ENCODE measurements at places on chromosomes 1 and 21. TPM values are rescaled to one million over a fixed set of nuclear protein-coding genes. Genes with fewer than 3 reads are reported as not detected.

GRCh38 chr1:19936061-19936750, 12.8 kb upstream of the PLA2G2E start:
- DNase-seq, result no peak

TSPAN1 gene
- polyA plus RNA-seq, result 51.5 TPM

- DNase-seq, result no peak
Measured at GRCh38 chr1:163072658-163073057, 3.5 kb downstream of the RGS4 start.

VWA5B1 gene
- polyA plus RNA-seq, result 1.5 TPM

ADORA3 gene
- polyA plus RNA-seq, result 0.50 TPM

GRCh38 chr1:230390371-230390770, 35.8 kb downstream of the PGBD5 start:
- DNase-seq, result no peak

ADGRL4 gene
- polyA plus RNA-seq, result 30.3 TPM

GRCh38 chr1:208121813-208122364, 122.3 kb downstream of the PLXNA2 start:
- no peak for DNase-seq

CCDC27 gene
- polyA plus RNA-seq, result 0.32 TPM

DNA sequence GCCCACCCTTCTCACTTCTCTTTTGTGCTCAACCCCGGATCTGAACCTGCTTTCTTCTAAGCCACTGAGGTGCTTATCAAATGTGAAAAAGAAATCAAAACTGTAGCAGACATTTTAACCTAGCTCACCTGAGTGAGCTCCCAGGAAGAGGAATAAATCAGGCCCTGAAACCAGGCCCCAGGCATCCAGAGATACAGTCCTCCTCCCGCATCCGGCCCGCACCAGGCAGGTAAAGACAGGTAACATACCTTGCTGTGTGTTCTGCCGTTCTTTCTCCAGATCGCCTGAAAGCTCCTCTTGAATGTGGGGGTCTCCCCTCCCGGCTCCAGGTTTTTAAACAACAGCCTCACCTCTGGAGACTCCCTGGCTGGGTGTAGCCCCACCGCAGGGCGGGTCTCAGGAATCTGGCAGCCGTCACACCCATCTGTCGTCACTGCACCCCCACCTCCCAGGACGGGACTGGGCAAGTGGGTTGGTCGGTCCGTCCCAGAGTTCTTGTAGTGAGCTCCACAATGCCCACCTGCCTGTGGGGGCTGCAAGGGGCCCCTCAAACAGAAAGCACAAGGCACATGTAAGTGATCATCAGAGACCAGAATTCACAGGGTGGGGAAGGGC, at the start of gene LAMB3:
Gene LAMB3, minus strand, starts transcription at position 305 of the 615 bp plus-strand sequence. CDS start 1,481 bp downstream, outside the sequence.
- no peak for DNase-seq

GJB3 gene
- 0.32 TPM for polyA plus RNA-seq

- DNase-seq, result no peak
Measured at GRCh38 chr1:154501423-154502065, 475 bp upstream of the TDRD10 start.

DNA sequence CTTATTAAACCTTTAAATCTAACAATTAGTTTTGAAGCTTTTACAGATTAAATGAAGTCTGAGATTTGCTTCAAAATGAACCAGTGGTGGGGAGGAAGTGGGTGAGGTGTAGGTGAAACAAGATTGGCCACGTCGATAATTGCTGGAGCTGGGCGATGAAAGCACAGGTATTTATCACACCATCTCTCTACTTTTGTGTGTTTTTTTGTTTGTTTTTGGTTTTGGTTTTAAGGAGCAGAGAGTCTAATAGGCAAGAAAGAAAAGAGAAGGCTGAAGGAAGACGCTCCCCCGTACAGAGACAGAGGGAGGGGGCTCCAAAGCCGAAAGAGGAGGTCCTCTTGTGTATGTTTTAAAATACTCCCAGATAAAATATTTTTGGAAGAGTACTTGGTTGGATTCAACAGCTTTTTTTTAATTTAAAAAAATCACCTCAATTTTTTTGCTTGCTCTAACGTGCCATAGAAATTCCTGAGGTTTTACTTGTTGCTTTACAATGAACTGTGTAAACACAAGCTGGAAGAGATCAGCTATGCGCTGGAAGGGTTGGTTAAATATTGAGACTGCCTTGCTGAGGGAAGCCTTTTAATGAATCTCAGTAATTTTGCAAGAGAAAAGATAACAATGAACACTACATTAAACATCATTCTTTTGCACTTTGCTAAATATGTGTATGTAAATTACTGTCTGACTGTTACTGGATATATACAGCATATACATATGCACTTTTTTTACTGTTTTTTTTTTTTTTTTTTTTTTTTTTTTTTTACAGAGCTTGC, 6.7 kb upstream of the LGALS8 start:
- DNase-seq, result peak; percentile 31

- DNase-seq, result no peak
Measured at GRCh38 chr1:212315184-212315583, 30.0 kb downstream of the PPP2R5A start.

DNA sequence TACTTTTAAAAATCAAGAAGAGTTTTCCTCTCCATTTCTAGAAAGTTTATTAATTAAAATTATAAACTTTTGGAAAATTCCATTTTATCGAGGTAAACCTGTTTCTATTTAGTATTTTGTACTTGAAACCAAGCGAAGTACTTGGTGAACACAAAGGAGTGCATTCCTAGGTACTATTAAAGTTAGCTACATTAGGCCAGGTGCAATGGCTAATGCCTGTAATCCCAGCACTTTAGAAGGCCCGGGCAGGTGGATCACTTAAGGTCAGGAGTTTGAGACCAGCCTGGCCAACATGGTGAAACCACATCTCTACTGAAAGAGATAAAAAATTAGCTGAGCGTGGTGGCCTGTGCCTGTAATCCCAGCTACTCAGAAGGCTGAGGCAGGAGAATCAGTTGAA, 292.2 kb downstream of the NTNG1 start:
- no peak for DNase-seq

DNA sequence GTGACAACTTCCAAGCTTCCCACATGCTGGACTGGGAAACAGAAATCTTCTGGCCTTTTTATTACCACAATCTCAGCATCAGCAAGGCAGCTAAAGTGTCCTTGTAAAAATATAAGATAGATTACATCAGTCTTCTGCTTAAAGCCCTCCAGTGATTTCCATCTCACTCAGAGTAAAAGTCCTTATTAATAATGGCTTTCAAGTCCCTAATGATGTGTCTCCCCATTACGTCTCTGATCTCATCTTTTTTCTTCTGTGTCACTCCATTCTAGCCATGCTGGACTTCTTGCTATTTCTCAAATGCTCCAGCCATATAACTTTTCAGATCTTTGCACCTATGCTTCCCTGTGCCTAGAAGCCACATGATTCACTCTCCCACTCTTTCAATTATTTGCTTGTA, 22.1 kb downstream of the PAPPA2 start:
- no peak for DNase-seq

CFHR5 gene
- not detected for polyA plus RNA-seq

CFAP141 gene
- polyA plus RNA-seq, result not detected

- no peak for DNase-seq
Measured at GRCh38 chr21:14901482-14901958, 163.3 kb downstream of the NRIP1 start.

- DNase-seq, result no peak
Measured at GRCh38 chr21:29215709-29216108, 83.0 kb upstream of the BACH1 start.

- no peak for DNase-seq
Measured at GRCh38 chr21:14762734-14763694, 216.9 kb upstream of the SAMSN1 start.

ADAM30 gene
- polyA plus RNA-seq, result not detected

NBPF26 gene
- 13.9 TPM for polyA plus RNA-seq

RPS27 gene
- 3,294 TPM for polyA plus RNA-seq

PADI1 gene
- 0.06 TPM for polyA plus RNA-seq

DNA sequence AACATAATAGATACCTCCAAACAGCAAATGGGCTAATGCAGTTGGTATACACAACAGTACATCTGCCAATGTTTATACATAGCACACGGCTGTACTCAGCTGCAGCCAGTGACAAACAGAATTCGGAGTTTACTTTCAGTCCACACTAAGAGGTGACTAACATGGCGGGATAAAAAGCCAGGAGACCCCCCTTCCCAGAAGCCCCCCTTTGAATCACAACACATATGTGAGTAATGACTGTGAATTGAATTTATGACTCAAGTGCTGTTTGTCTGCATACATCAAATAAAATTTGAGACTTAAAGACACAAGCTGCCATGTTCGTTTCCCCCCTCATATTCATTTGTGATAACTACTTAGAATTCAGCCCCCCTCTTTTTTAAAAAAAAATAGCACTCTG, 113.2 kb downstream of the RUNX1 start:
- DNase-seq, result no peak

DNA sequence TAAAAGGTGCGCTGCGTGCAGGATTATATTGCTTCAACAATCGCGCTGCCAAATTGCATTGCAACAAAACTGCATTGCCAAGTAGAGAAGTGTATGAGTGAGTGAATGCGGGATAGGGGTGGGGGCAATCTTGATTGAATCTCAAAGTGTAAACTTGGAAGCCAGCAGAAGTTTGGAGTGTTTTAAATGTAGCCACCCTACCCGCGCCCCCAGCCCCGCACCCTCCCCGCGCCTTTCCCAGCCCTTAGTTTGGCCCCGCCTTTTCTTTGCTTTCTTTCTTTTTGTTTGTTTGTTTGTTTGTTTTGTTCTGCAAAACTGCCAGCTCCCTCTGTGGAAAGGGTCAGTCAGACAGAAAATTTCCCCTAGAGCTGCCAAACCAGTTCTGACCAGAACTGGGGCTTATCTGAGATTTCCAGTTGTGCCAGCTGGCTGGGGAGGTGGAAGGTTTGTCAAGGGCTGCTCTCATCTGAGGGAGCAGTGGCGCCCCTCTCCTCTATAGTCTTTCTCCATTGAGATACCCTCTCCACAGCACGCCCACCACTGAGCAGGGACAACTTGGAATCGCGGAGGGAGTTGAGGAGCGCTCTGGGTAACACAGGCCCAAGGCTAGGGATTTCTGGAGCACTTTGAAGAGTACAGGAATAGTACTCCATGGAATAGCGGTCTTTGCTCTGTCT, 666 bp upstream of the BEND5 start:
- DNase-seq, result no peak

DNA sequence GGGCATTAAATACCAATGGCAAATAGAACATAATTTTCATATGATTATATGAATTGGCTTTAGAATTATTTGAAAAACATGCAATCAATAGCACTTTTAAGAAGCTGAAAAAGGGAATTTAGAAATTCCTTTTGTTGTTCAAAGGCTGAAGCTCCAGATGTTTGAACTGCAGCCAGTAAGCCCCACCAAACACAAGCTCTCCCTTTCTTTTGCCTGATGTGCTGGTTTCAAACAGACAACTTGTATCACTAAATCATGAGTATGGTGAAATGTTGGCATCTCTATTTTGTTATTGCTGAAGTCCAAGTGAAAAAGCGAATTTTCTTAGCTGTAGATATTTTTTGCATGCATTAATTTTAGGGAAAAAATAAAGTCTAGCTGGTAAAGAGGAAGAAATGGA, 27.5 kb upstream of the NCAM2 start:
- DNase-seq, result no peak

- peak; percentile 78 for DNase-seq
Measured at GRCh38 chr1:207868774-207869721, 41.9 kb downstream of the CD34 start.
